Fibroblast of mammary gland (primary cell): ENCODE measurements at places on chromosomes 1 and 21.

DNA sequence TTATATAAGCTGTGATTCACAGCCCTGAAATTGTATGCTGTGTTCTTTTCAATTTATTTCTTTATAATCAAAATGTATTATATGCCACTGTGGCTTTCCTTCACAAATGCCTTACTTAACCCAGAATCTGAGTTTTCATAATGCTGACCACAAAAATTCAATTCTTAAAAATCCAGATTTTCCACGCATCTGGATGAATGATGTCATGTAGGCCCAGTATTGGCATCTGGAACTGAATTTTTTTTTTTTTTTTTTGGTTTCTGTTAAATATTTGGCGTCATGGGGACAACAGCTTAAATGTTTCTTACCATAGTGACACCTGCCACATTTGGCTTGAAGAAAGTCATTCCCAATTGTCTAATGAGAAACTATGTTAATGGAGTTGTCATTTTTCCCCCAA is 296.8 kb downstream of the TM2D1 start:
- DNase-seq: no peak

GRCh38 chr1:40915581-40915980 is 53.4 kb upstream of the CITED4 start:
- DNase-seq: no peak

DNA sequence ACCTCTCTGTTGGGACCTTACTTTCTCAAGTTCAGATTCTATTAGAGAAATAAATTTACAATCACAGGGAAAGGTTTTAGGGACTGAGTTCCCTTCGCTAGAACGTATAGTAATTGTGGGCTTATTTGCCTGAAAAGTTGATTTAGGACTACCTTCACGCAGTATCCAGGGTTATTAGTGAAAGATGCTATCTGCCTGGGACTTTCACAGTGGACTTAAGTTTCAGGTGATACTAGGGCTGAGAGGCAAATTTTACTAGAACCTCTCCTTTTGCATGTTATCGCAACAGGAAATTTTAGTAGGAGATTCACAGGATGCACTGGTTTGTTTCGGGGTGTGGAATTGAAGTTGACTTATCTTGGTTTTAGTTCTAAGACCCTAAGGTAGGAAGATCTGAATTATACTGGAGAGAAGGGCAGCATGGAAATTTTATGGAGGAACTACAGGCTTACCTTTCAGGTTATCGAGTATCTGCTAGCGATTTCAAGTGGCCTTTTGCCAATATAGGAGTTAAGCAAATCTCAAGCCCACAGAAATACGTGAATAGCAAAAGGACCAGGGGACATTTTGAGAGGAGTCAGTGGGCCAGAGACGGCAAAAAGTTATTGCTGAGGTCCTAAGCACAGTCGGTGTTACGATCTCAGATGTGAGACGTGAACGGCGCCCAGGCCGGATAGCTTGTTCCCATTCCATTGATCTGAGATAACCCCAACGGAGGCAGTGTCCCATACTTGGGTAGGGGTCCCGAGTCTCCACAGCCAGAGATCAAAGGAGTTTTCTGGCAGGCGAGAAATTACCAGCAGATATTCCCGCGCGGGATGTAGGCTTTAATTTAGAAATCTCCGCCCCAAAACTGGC is 723 bp upstream of the GNAI3 start:
- peak; percentile 16 for DNase-seq

- peak; percentile 11 for DNase-seq
These were observed at the start of gene TLCD4 for GRCh38 chr1:95117207-95118066. Gene TLCD4, plus strand, starts transcription at chr1:95117355. Its CDS starts 26,547 bp downstream, at chr1:95143902.

- no peak for DNase-seq
These were observed 200.9 kb downstream of the PLPP3 start for GRCh38 chr1:56378341-56379070.
